ENCODE measurements at places on chromosomes 12 and 14.

- DNase-seq, result no peak
These were observed 49.2 kb upstream of the AEBP2 start for GRCh38 chr12:19390051-19390598.

DNA sequence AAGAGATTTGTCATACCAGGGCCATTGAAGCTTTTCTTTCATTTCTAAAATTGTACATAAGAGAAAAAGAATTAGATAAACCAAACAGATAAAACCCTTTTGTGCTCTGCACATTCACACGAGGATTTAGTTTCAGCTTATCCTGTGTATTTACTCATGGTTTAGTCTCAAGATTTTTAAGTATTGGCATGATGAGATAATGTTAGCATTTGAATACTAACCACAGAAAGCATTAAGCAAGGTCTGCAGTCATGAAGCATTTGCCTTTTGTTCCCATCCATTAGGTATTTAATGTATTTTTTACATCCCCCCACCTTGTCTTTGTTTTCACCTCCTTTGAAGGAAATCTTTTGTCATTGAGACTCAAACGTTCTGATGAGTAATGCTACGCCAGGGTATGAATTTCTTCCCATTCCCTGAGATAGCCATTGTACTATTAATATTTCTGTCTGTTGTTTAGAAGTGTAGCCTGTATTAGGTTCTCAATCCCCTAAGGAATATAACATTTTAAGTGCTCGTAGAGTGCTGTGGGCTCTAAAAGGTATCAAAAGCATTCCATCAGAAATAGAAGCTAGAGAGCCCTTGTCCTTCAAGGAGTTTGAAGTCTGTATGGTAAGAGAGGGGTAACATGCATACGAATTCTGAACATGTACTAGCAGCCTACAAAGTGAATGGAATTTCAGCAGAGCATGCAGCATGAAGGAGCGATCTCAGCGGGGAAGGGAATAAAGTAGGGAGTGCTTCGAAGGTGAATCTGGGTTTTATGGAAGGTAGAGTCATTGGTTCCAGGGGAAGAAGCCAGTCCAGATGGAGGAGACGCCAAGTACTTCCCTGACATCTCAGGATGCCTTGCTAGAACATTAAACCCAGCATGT lies 22.3 kb downstream of the CRADD start:
- DNase-seq, result no peak

- DNase-seq, result no peak
These were observed 25.0 kb upstream of the NPAS3 start for GRCh38 chr14:32913725-32914124.

GRCh38 chr14:79375356-79375755 lies 835.9 kb downstream of the DIO2 start:
- DNase-seq, result no peak

- DNase-seq, result no peak
These were observed 3.8 kb upstream of the ANKRD33 start for GRCh38 chr12:51883998-51884675.

DNA sequence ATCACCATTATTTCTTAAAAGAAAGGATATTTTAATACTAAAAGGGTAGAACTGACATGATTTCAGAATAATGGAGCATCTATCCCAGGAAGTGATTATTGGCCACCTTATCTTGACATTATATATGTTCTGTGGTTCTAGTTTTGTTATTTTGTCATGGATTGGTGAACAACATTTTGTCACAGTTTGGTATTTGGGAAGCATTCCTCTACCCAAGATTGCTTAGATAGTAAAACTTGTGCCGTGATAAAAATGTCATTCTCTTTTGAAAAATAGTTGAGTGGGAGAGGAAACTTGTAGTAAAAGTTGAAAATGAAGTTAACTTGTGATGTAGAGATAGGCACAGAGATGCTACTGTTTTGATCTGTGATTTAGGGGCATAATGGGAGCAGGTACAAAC lies 65.7 kb downstream of the TMX1 start:
- DNase-seq, result no peak

- DNase-seq, result no peak
These were observed 434.0 kb upstream of the RGS6 start for GRCh38 chr14:71498212-71498611.

DNA sequence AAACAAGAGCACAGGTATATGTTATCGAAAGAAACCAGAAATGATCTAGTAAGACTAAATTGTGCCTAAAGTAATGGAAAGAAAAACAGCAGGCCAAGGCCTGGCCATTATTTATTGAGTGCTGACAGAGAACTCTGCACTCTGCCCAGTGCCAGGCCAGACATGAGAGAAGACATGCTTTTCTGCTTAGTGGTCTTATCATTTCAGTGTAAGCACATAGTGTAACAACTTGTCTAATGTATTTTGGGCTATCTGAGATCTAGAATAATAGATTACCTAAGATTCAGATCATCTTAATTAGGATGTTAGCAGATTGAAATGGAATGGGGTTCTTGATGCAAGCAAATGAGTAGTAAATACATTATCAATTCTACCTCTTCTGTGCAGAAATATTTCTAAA lies 278.3 kb downstream of the AKAP6 start:
- no peak for DNase-seq

DNA sequence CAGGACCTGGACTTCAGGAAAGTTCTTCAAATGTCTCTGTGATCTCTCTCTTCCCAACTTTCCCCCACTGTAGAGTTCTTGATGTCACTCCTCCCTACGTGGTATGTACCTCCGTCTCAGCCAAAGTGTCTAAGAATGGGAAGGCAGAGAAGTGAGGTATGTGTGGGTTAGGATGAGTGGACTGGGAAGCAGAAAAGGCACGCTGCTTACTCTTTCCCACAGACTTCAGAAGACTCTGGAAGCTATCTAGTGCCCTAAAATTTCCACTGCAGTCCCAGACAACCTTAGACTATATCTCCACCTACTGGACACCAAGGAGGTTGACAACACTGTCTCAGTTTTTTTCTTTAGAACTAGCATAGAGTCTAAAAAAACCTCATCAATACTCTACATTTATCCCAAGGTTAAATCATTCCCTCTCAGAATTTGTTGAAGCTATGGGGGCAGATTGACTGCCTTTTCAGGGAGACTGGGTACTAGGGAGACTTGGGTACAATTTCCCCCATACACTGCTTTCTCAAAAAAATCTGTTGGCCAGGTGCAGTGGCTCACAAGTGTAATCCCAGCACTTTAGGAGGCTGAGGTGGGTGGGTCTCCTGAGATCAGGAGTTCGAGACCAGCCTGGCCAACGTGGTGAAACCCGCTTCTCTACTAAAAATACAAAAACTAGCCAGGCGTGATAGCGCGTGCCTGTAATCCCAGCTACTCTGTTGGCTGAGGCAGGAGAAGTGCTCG lies 20.6 kb upstream of the ITGA5 start:
- no peak for DNase-seq

GRCh38 chr14:89033756-89034155 lies 209.3 kb downstream of the TTC8 start:
- DNase-seq, result no peak

- no peak for DNase-seq
These were observed 24.1 kb upstream of the BCDIN3D start for GRCh38 chr12:49866859-49867569.

DNA sequence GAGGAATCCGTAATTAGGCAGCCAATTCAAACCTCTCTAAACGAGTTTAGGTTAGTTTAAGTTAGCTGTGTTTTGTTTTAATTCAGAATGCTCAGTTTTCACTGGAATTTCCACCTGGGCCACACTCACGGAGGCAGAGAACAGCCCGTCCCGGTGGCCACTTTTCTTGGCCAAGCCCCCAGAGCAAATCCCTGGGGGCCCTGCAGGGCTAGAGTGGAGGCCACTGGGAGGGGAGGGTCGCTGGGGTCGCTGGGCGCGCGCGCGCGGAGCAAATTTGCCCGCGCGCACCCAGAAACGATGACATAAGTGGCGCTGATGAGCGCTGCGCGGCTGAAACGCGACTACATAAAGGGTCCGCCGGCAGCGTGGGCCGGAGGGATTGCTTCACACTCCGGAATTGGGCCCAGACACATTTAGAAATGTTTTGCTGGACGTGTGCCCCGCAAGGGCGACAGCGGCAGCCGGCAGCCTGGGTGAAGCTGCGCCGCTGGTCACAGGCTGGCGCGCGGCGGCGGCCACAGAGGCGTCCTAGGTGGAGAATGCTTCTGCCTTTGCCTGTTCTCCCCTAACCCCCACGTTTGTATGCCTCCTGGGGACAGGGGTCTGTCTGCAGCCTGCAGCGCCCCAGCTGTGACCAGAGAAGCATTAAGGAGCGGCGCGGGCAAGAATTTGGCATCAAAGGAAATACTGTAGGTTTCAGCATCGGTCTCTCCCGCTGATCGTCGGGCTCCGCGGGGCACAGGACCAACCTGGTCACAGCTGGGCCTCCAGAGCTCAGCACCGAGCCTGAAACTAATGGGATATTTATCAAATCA lies 37.9 kb upstream of the TBX5 start:
- DNase-seq, result no peak

DNA sequence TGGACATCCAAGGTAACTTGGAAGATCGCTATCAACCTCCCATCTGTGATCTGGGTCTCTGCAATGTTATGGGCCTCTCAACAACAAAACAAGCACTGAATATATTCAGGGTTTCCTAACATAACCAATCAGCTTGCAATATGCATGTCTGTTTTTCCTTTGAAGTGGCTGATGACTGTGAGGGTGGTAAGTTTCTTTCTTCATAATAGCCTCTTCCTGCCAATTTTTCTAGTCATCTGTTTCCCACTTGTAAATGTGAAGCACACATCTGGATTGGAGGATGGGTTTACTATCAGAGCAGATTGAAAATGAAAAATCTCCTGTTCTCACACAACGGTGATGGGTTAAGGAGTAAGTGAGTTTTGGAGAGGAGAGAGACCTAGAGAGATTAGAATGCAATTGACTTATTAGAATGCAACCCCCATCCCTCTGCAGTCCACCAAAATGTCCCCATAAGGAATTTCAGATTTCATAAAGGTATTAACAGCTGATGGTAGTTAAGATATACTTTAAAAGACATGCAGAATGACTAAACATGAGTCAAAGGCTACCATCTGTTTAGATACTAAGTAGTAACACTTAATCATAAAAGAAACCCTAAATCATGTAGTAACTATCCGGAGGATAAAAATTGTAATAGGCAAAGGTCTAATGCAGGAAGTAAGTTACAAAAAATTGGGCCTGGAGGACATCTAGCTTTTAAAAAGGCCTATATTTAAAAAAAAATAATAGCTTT lies 58.4 kb upstream of the SAV1 start:
- no peak for DNase-seq

DNA sequence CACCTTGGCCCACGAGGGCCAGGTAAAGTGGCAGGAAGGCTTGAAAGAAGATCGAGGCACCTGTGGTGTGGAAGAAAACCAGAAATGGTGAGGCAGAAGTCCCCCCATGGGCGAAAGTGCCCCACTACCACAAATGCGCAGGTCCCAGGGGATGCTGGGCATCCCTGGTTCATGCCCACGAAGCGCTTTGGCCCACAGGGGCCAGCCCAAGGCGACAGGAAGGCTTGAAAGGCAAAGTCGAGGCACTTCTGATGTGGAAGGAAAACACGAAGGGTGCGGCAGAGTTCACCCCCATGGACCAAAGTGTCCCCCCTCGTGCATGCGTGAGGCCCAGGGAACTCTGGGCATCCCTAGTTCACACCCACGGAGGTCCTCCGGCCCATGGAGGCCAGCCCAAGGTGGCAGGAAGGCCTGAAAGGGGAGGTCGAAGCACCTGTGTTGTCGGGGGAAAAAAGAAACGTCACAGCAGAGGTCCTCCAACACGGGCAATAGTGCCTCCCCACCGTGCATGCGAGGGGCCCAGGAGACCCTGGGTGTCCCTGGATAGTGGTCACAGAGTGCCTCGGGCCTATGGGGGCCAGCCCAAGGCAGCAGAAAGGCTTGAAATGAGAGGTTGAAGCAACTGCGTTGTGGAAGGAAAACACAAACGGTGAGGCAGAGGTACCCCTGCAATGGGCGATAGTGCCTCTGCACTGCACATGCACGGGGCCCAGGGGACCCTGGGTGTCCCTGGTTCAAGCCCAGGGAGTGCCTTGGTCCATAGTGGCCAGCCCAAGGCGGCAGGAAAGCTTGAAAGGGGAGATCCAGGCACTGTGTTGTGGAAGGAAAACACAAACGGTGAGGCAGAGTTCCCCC lies 373.9 kb downstream of the ALG10 start:
- DNase-seq, result peak; percentile 85

DNA sequence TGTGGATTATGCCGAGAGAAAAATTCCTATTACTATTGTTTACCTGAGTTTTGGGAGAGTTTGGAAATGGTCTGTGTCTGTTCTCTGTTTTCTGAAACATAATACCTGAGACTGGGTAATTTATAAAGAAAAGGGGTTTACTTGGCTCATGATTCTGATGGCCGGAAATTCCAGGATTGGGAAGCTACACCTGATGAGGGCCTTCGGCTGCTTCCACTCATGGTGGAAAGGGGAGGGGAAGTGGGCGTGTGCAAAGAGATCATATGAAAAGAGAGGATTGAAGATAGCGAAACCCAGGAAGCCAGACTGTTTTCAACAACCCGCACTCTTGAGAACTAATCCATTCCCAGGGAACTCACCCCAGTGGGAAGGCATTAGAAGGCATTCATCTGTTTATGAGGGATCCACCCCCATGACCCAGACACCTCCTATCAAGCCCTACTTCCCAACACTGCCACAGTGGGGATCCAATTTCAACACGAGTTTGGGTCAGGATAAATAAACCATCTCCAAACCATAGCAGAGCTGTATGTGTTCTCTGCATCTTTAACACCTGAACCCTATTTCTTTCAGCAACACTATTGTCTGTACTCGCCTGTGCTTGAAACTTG lies 51.1 kb downstream of the APAF1 start:
- no peak for DNase-seq

GRCh38 chr14:20794644-20795369 lies 7.8 kb downstream of the RNASE1 start:
- DNase-seq, result no peak

Measured in mesenteric fat pad (tissue), 1 donor.